ENCODE measurements at places on chromosomes 16 and 17.

DNA sequence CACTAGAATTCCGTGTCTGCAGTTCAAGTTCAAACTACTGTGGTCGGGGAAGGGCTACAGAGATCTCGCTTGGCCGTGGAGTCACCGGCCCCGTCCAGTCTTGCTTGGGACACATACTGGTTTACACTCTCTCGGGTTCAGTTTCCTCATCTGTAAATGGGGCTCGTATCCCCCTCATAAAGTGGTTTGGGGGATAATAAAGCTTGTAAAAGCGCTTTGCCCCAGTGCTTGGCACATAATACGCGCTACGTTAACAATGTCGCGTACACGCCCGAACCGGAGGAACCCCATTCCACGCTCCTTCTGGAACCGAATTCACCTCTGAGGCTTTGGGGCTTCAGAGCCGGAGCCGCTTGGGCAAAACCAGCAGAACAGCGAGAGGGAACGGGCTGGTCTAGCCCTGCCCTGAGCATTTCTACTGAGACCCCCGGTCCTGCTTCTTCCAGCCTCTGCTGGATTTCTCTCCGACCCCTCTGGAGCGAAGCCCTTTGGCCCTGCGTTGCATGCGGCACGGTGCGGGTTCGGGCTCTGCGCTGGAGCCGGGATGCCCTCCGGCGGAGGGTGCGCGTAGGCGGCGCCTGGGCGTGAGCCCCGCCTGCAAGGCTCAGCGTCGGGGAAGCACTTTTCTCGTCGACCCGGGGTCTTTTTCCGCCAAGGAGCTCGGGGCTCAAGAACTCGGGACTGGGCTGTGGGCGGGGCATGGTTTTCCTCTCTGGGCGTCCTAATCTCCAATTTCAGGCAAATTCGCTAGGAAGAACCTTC lies 26.1 kb upstream of the HOXB13 start:
- no peak for DNase-seq

GRCh38 chr17:46853896-46854444 lies 2.6 kb downstream of the WNT9B start:
- DNase-seq: no peak

DNA sequence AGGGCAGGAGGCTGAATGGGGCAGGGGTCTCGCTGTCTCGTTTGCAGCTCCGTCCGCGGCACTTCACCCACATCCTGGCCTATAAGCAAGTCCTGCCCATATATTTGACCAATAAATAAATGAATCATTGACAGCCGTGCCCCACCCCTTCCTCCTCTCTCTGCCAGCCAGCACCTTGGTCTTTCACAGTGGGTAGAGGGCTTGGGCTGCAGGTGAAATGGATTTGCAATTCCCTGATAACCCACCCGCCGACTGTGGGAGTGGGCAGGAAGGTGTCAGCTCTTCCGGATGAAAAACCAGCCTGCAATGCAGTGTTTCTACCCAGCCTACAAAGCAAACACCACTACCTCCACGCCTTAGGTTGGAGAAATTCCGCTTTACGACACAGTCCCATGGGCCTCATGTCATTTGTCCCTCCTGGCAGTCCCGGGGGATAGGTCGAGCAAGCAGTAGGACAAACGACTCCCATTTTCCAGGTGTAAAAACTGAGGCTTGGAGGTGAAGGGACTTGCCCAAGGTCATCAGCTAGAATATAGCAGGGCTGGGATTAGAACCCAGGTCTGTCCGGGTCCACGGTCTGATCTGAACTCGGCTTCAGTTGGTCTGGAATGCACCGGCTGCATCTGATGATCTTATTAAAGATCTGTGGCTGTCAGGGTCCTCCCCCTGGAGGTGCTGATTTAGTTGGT lies 79.0 kb downstream of the ABCC1 start:
- DNase-seq: no peak

DNA sequence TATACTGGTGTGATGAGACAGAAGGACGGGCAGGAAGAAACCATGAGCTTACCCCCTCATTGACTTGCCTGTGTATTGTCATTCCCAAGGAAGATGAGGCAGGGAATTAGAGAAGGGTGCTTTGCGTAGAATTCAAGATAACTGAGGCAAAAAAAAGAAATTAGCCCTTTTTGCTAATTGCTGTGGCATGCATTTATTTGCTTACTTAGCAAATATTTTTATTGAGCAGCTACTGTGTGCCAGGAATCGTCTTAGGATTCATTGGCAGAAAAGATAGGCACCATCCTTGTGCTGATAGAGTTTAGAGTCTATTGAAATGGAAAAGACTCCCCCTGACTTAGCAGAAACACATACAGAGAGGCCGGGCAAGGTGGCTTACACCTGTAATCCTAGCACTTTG lies 541.9 kb downstream of the TMEM114 start:
- no peak for DNase-seq

GRCh38 chr16:22375117-22375962 lies 921 bp upstream of the CDR2 start:
- DNase-seq: no peak

GRCh38 chr16:29680180-29680598 lies 1.2 kb downstream of the QPRT start:
- no peak for DNase-seq

DNA sequence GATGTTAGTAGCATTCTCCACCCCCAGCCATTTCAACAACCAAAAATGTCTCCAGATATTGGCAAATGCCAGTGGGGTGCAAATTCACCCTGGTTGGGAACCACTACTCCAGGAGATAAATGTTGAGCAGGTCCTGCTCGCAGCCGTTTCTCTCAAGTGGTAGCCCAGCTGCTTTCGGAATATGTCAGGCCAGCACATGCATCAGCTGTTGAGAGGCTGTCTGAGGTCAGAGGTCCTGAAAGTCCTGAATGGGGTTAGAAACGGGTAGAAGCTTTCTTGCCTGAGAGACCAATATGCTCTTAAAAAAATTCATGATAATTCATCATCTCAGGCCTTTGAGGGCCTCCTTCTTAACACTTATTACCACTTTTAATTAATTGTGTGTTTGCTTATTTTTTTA lies 31.0 kb downstream of the TEKT5 start:
- no peak for DNase-seq

GRCh38 chr16:60304066-60304465 lies 1570.0 kb upstream of the GOT2 start:
- DNase-seq: no peak

- no peak for DNase-seq
Measured at GRCh38 chr16:56625943-56626654, 518 bp downstream of the MT1E start.
